ENCODE measurements at places on chromosomes 1 and 21.

- no peak for DNase-seq
Observed at GRCh38 chr21:41717573-41718330, 49.1 kb downstream of the RIPK4 start.

DNA sequence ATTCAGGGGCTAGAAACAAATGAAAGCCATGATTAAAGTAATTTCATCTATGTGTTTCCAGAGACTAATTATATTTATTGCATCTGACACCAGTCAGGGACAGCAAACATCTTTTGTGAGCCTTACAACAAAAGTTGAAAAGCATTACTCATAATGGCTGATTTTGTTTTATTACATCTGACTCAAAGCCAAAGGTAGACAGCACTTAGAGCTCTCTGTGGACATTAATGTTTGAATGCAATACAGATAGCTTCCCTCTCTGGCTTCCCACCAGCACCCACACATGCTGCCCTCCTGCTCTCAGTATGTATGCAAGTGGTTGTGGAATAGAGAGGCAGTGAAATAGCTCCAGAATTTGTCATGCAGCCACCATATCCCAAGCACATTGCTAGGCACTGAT, 198.7 kb downstream of the SETD4 start:
- DNase-seq: no peak

- no peak for DNase-seq
Observed at GRCh38 chr21:38120984-38121855, 135.6 kb upstream of the KCNJ15 start.

- no peak for DNase-seq
Observed at GRCh38 chr1:40039245-40039756, 1.2 kb upstream of the CAP1 start.

GRCh38 chr21:26801498-26801897, 43.7 kb downstream of the ADAMTS1 start:
- DNase-seq: no peak

DNA sequence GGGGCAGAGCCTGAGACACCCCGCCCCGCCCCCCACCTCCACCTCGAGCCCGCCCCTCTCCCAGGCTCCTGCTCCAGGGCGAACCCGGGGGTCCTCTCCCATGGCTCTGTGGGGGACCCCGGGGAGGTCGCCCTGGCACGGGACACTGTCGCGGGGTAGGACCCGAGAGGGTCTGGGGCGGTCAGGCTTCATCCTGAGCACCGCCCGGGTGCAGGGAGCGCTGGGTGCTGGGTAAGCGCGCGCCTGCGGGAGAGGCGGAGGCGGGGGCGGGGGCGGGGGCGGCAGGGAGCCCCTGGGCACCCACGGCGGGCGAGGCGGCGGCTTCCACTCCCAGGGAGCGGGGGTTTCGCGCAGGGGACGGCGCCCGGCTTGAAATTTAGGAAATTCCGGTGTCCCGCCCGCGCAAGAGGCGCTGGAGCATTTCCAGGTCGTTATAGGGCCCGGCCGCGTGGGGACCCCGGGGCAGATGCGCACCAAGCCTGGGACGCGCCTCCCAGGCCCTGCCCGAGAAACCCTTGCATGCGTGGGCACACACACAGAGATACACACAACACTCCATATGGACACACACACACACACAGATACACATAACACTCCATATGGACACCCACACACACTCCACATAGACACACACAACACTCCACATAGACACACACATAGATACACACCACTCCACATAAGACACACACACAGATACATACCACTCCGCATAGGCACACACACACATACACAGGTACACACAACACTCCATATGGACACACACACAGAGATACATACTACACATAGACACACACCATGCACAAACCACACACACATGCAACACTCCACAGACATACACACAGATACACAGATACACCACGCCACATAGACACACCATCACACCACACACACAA, 48.7 kb upstream of the SLC19A1 start:
- no peak for DNase-seq

GRCh38 chr1:156669794-156670193, 7.4 kb downstream of the NES start:
- no peak for DNase-seq
